ENCODE measurements at places on chromosomes 1 and 21.

- DNase-seq, result no peak
Measured at GRCh38 chr1:162717548-162718184, 72.8 kb upstream of the HSD17B7 start.

- DNase-seq, result no peak
Measured at GRCh38 chr1:217228689-217229088, 402.2 kb downstream of the GPATCH2 start.

DNA sequence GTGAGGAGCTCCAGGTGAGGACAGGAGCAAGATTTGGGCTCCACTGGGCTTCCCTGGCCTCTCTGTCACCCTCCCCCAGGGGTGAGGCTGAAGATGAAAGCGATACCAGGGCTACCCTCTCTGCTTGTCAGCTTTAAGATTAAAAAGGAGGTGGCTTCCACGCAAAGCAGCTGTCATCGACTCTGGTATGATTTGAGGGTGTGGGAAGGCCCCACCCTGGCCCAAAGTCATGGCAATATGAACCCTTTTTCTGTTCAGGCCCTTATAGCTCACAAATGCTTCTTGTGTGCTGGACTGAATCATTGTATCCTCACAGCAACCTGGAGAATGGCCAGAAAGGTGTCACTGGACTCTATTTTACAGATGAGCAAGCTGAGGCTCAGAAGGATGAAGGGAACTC, 41.6 kb downstream of the NUAK2 start:
- no peak for DNase-seq

- DNase-seq, result no peak
Measured at GRCh38 chr1:173917635-173918493, 737 bp upstream of the SERPINC1 start.

- DNase-seq, result no peak
Measured at GRCh38 chr1:178643831-178644230, 81.2 kb upstream of the RALGPS2 start.

GRCh38 chr21:36202726-36203602, 46.3 kb downstream of the DOP1B start:
- no peak for DNase-seq

GRCh38 chr1:165444897-165445370, at the start of gene RXRG:
RXRG (minus strand) TSS chr1:165445126; CDS start chr1:165444893, 233 bp downstream.
- DNase-seq, result no peak

DNA sequence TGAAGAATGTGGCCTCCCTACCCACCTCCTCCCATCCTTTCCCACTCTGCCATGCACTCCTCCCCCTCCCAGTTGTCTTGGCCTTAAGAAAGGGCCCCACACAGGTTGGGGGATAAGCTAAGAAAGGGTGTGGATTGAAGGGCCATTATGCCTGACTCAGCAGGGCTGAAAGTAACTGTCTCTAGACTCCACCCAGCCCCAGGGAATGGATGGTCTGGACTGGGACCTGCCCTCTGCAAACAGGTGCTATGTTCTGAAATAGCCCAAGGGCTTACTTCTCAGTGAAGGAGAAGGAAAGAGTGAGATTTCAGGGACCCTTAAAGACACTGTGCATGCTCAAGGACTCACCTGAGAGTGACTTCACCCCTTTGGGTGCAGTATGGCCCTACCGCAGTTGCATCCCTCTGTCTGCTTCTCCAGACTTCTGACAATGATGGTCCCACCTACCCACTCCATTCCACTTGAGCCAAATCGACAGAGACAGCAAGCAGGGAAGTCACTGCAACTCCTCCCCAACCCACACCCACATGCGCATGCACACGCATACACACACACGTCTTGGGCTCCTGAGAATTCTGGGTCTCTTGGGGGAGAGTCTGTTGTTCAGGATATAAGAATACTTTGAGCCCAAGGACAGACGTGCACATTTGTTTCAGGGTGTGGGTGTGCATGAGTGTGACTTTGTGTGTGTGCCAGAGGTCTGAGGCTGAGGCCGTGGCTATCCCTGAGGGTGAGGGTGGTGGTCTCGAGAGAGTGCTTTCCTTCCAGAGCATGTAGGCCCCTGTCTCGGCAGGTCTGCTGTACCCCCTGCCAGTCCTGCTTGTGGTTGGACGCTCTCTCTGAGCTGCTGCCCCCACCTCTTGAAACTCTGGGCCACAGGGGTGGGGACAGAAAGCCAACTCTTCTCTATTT, 231.9 kb downstream of the PTPRU start:
- DNase-seq, result no peak

- no peak for DNase-seq
Measured at GRCh38 chr1:43582162-43582566, 51.5 kb downstream of the PTPRF start.

DNA sequence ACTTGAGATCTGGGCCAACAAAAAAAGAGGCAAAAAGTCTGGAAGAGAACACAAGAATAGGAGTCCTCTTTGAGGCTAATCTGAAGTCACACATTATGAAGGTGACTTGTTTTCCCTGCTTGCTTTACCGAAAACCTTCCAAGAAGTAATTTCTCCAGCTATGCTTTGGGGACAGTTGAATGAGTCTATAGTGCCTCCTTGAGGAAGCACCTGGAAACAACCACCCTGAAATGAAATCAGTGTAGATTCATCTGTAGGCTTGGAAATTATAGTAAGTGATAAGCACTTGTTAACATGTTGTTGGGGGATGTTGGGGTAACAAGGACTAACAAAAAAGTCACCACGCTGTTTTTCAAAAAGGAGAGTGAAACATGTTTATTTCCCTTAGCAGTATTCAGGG, 23.4 kb upstream of the RPTN start:
- DNase-seq, result no peak

Measured in stimulated activated CD4-positive, alpha-beta T cell treated with anti-CD3 and anti-CD28 coated beads, TNF-alpha, amount 100 ng/mL, for 1 hour (primary cell).